ENCODE measurements at places on chromosomes 5 and 9.

DNA sequence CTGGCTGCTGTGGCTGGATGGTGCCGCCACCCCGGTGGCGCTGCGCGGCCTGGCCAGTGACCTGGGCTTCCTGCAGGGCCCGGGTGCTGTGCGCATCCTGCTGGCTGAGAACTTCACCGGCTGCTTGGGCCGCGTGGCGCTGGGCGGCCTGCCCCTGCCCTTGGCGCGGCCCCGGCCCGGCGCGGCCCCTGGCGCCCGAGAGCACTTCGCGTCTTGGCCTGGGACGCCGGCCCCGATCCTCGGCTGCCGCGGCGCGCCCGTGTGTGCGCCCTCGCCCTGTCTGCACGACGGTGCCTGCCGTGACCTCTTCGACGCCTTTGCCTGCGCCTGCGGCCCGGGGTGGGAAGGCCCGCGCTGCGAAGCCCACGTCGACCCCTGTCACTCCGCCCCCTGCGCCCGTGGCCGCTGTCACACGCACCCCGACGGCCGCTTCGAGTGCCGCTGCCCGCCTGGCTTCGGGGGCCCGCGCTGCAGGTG lies 17.5 kb downstream of the CRB2 start:
- no peak for DNase-seq

- peak; percentile 70 for DNase-seq
Observed at GRCh38 chr9:126500600-126501382, 112.9 kb upstream of the LMX1B start.

GRCh38 chr5:151110992-151111391 lies 30.2 kb upstream of the TNIP1 start:
- DNase-seq: no peak

DNA sequence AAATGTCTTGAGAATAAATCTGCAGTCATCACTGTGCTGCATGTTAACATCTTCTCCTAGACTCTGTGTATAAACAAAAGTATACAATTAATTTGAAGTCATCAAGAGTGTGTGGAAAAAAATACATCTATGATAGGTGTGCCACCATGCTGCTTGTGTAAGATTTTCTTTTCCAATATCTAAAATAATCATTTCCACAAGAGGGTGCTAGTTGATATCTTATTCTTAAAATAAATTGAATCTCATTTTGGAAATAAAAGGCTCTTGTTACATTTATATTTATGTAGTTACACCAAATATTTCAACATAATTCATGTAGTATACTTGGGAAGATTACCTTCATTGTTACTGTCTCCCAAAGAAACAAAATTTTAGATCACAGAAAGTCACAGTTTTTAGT lies 14.1 kb upstream of the MOCS2 start:
- no peak for DNase-seq

DNA sequence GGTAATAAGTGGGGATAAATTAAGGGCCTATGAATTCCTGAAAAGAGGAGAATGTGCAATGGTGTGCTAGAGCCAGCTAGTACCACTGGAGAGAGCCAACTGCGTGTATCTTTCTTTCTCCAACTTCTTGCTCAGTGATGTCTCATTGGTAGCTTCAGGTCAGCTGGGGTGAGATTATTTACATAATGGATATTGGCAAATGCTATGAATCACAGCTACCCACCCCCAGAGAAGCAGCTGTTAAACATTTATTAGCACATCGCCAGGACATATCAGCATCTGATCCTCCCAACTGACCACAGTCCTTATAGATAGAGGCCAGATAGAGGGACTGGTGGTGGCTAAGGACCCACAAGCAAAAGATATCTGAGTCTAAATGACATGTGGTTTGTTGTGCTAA lies 421.3 kb downstream of the ACTL7B start:
- no peak for DNase-seq

DNA sequence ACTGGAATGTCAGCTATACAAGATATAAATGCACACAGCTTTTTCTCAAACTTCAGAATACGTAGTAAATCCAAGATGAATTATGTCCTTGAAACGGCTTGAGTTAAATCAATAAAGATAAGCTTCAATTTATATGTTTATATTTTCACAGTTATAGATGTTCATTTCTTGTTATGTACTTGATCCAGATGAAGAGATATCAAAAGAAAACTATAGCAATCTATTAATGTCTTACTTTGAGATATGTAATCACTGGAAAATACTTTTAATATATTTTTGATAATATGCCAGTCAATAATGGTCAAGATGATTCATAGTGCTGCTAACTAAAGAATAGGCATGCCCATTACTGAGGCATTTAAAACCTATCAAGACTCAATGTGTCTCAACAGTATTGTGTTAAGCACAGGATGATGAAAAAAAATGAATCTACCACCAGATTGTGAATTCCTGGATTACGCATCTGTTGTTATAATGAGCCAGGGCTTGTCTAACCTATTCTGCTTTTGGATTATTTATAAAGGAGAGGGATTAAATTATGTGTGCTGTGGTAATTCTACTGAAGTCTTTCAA lies 372.6 kb upstream of the PRR16 start:
- DNase-seq: no peak

DNA sequence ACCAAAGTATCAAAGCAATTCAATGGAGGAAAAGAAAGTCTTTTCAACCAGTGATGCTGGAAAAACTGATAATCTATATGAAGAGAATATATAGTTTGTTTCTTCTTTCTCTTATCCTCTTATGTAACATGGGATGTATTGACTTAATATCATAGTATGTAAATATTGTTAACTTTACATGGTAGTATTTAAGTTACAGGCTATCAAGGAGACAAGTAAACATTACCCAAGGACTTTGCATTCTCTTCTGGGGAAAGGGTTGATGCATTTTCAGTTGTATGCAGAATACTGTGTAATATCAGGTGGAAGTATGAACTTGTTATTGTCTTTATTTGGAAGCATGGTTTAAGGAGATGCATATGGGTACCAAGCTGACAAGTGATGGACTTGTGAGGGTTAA lies 9.1 kb upstream of the ARHGEF37 start:
- no peak for DNase-seq

DNA sequence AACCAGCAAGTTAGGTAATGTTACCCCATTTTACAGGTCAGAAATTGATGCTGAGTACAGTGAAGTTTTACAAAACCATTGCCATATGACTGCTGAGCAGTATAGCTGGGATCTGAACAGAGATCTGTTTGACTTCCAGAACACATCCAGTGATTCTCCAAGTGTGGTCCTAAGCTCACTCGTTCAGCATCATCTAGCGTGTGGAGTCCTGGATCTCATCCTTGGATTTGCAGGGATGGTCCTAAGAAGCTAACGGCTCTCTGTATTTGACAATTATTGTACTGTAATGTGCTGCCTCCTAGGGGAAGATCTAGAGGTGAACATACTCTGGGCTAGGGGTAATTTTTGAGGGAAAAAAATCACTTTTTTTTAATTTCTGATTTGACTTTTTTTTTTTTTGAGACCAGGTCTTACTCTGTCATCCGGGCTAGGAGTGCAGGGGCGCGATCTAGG lies 1.4 kb downstream of the SLC26A2 start:
- peak; percentile 51 for DNase-seq

DNA sequence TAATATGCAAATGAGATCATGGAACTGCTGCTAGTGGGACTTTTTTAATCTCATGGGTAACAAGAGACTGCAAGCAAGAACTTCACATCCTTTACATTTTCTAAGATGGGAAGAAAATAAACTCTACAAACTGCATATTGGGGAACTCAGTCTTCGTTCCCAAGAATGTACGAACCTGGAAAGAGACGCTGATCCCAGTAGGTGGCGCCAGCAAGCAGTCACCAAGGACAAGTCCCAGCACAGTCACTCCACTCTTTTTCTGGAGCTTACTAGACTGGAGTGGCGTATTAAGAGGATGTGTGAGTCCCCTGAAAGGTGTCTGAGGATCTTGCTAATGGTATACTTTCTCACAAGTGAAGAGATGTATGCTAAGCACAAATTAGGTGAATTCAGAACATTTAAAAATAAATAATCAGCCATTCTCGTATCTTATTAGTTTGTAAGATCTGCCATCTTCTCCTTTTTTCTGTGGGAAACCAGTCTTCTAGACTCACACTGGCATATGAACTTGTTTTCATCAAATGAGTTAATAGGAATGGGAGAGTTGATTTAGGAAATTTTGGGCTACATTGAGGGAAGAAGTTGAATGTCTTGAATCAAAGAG lies 16.0 kb upstream of the PUM3 start:
- peak; percentile 48 for DNase-seq

DNA sequence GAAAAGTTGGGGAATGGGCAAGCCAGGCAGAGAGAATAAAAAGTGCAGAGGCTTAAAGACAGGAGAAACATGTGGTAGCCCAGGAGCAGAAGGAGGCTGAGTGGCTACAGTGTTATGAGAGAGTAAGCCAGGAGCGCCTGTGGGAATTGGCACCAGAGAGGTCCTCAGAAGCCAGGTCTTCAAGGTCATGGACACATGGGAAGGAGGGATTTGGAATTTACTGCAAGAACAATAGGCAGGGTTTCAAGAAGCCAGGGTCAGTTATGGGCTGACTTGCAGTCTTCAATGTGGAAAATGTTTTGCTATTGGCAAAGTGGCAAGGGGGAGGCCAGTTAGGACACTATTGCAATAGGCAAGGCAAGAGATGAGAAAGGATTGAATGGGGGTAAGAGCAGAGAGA lies 29.3 kb downstream of the ERAP1 start:
- no peak for DNase-seq

DNA sequence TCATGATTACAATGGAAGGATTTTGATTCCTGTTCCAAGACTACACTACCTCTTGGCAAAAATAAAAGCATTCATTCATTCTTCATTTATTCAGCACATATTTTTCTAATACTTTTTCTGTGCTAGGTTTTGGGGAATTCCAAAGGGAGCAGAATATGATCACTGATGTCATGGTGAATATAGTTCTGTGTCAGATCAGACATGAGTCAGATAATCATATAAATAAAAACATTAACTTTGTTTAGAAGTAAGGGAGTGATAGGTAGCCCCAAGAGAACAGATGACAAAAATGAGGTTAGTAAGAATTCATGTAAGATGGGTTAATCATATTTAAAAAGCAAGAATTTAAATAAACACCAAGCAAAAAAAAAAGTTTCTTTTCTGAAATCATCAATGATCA lies 94.1 kb upstream of the RANBP6 start:
- DNase-seq: no peak

DNA sequence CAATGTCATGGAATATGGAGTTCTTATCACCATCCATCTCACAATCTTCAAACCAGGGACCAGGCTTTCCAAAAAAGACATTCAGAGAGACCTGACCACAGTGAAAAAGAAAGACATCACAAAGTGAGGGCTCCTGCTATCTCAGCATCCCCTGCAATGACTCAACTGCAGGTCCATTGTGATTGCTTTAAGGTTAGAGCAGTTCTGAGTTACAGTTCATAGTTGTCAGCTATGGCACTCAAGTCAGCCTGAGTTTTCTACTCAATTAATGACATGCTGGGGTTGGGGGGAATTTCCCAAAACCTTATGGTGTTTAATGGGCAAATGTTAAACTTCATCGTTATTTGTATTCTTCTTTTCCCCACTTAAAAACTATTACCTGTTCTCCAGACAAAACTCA lies 58.9 kb downstream of the CEMIP2 start:
- DNase-seq: no peak

GRCh38 chr9:25010027-25010662 lies 464.4 kb upstream of the IZUMO3 start:
- no peak for DNase-seq

GRCh38 chr9:126833020-126833419 lies 27.4 kb upstream of the ZBTB34 start:
- no peak for DNase-seq

- DNase-seq: no peak
Observed at GRCh38 chr9:114178756-114179450, 23.6 kb downstream of the COL27A1 start.

DNA sequence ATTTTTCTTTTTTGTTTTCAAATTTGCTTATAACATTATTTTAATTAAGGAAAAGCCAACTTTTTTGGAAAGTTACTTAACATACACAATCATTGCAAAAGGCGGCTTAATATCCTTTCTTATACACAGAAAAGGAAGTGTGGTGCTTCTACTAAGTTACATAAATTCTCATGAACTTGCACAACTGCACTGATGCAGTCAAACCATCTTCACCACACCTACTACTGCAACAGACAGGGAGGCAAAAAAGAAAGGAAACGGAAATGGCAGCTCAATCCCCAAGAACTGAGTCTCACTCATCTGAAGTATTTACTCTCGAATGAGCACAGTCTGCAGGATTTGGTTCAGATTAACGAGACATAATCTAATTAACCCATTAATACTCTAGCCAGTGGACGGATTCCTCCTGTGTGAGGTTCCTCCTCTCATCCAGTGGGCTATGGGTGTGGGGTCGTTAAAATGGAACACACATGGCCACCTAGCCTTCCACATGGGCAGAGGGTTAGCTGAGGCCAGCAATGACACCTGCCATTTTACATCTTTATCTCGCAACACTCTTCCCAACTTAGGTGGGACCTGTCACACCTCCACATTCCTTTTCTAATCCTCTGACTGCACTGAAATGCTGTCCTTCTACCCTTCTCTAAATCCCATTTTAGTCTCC lies 30.0 kb downstream of the GOLM1 start:
- no peak for DNase-seq

- no peak for DNase-seq
Observed at GRCh38 chr5:7642029-7642428, 208.9 kb downstream of the CFAP90 start.

DNA sequence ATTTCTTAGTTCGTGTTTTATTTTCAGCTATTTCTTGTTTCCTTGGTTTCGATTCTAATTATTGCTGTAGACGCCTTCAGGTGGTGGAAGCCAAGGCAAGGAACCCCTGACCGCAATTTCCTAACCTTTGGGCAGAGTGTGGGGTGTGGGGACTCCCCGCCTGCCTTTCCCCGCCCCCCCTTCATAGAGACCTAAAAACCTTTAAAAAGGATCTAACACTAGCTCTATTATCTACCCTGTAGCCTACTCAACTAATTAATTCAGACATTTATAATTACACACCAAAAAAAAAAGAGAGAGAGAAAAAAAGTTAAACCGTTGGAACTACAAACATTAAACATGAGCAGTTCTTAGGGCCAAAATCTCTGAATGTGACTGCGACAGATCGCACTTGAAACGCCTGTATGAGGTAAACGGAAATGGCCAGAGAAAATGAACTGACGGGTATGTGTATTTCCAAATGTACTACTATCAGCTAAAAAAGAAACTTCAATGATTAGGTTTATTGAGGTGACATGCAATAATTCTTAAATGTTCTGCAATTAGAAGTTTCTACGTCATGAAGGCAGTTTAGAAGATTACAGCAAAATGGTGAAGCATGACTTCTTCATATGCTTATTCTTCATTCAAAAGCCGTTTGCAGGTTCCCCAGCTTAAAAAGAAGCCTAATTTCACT lies 19.0 kb upstream of the FER start:
- no peak for DNase-seq
